ENCODE measurements at places on chromosomes 16 and 17. TPM values are rescaled to one million over a fixed set of nuclear protein-coding genes. Genes with fewer than 3 reads are reported as not detected.
A peak's percentile ranks its signal among the peaks of the same experiment; 100 is the strongest.

DNA sequence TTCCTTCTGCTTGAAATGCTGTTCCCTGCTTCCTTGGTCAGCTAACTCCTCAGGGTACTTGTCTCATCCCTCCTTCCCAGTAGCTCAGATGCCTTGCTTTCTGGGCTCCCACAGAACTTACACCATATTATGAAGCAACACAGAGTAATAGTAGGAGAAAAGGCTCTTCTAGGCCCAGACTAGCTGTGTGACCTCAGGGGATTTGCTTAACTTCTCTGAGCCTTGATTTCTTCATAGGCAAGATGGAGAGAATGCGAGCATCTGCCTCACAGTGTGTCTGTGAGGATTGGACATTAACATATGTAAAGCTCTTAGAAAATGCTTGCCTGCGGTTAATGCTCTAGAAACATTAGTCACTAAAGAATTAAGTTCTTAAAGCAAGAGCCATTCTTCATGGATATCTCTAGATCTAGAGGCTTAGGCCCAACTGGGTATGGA lies 22.3 kb upstream of the PECAM1 start:
- H3K4me1 ChIP-seq: peaks cover 43% of the 10 kb centered on the region
- peak overlapping the region; percentile 100 for H3K27ac ChIP-seq
- H3K4me3 ChIP-seq: peak overlapping the region; percentile 79
- H3K27me3 ChIP-seq: peaks cover 3% of the 10 kb centered on the region
- DNase-seq: no peak

DNA sequence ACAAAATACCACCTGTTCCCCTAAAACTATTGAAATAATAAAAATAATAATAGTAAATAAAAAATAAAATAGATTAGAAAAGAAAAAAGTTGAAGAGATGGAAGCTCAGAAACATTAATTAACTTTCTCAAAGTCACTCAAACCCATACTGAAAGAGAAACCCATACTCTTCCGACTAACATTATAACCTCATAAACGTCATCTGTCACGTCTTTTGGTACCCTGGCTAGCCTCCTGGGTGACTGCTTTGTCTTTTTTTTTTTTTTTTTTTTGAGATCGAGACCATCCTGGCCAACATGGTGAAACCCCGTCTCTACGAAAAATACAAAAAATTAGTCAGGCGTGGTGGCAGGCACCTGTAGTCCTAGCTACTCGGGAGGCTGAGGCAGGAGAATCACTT lies 7.6 kb downstream of the SLFN12L start:
- no peak for DNase-seq
- no peaks in the 10 kb centered on the region for H3K36me3 ChIP-seq
- H3K27ac ChIP-seq: no peak overlapping the region
- no peak overlapping the region for H3K4me3 ChIP-seq
- no peaks in the 10 kb centered on the region for H3K4me1 ChIP-seq

DNA sequence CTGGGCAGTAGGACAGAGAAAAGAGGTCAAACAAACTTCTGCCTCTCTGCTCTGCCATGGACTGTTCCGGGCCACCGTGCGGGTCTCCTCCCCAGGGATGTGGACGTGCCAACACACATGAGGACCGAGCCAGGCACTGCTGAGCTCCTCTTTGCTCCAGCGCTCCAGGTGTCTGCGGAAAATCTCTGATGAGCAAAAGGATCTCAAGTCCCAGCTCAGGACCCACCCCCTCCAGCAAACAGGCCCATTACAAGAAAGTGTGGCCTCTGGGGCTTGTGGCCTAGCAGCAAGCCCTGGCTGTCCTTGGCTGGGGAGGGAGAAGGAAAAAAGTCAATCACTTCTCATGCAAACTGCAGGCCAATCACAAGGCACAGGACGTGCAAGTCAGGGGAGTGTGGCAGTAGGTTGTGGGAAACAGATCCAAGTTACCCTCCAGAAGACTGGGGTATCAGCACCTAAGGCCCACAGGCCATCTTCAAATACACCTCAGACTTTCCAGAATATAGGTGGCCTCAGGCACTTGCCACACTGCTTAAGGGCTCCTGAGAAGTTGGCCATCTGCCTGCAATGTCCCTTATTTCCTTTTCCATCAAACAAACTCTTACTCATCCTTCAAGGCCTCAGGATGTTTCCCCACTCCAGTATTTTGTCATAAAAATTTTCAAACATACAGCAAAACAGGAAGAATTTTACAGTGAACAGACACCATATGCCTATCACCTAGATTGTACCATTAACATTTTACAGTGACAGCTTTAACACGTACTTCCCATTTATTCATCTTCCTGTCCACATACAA lies 36.0 kb upstream of the SREBF1 start:
- H3K4me1 ChIP-seq: peaks cover 47% of the 10 kb centered on the region
- DNase-seq: no peak
- peaks cover 25% of the 10 kb centered on the region for H3K36me3 ChIP-seq
- H3K4me3 ChIP-seq: no peak overlapping the region

DNA sequence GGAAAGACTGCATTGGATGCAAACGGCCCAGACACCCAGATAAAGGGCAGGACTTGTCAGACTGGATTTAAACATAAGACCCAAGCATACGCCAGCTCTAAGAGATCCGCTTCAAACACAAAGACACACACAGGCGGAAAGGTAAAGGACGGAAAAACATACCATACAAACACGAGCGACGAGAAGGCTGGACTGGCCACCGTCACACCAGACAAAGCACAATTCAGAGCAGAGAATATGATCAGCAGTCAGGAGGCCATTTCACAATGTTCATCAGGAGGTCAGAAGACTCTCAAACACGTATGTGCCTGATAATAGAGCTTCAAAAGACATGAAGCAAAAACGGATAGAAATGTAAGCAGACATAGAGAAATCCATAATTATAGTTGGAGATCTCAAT lies 84.9 kb upstream of the GNG13 start:
- no peaks in the 10 kb centered on the region for H3K4me1 ChIP-seq
- H3K27me3 ChIP-seq: peaks cover 9% of the 10 kb centered on the region
- no peak overlapping the region for H3K4me3 ChIP-seq
- H3K27ac ChIP-seq: no peak overlapping the region
- no peaks in the 10 kb centered on the region for H3K36me3 ChIP-seq

GRCh38 chr17:37476431-37477120 lies 13.1 kb upstream of the DUSP14 start:
- peaks cover 25% of the 10 kb centered on the region for H3K36me3 ChIP-seq
- H3K27ac ChIP-seq: peak overlapping the region; percentile 57
- no peak for DNase-seq
- H3K4me1 ChIP-seq: peaks cover 12% of the 10 kb centered on the region
- H3K27me3 ChIP-seq: no peaks in the 10 kb centered on the region

DNA sequence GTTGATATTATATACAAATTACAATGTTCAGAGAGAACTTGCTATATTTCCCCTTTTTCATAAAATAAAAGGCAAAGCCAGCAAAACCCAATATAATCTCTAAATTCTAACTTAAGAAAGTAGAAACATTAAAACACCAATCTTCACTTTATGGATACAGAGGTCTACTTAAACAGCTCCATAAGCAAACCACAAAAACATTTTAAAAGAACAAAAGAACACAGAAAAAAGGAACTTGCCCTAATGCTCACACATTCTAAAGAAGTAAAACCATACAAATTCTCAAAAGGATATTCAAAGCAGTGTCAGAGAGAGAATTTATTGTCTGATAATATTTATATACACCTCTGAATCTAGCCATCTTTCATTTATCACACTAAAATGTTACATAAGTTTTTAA lies 606 bp downstream of the ABCA10 start:
- H3K4me1 ChIP-seq: peaks cover 12% of the 10 kb centered on the region
- H3K27ac ChIP-seq: no peak overlapping the region
- H3K27me3 ChIP-seq: no peaks in the 10 kb centered on the region
- DNase-seq: no peak

GRCh38 chr17:31859487-31860008 lies 504 bp upstream of the COPRS start:
- peaks cover 10% of the 10 kb centered on the region for H3K4me1 ChIP-seq
- no peak overlapping the region for H3K27ac ChIP-seq
- peak overlapping the region; percentile 73 for H3K4me3 ChIP-seq
- peaks cover 9% of the 10 kb centered on the region for H3K36me3 ChIP-seq
- peaks cover 5% of the 10 kb centered on the region for H3K27me3 ChIP-seq
- DNase-seq: no peak

GRCh38 chr17:77869665-77870132 lies 88.8 kb upstream of the TNRC6C start:
- DNase-seq: no peak
- H3K4me3 ChIP-seq: no peak overlapping the region
- H3K36me3 ChIP-seq: no peaks in the 10 kb centered on the region
- H3K27me3 ChIP-seq: peaks cover 6% of the 10 kb centered on the region
- H3K27ac ChIP-seq: no peak overlapping the region

- H3K27me3 ChIP-seq: no peaks in the 10 kb centered on the region
- H3K36me3 ChIP-seq: no peaks in the 10 kb centered on the region
- no peak overlapping the region for H3K4me3 ChIP-seq
- H3K27ac ChIP-seq: no peak overlapping the region
- no peak for DNase-seq
- no peaks in the 10 kb centered on the region for H3K4me1 ChIP-seq
These were observed 113.5 kb downstream of the NPIPB5 start for GRCh38 chr16:22624038-22624799.

- H3K27ac ChIP-seq: no peak overlapping the region
- peaks cover 19% of the 10 kb centered on the region for H3K4me1 ChIP-seq
- H3K27me3 ChIP-seq: peaks cover 8% of the 10 kb centered on the region
- no peak for DNase-seq
- H3K36me3 ChIP-seq: peaks cover 5% of the 10 kb centered on the region
These were observed 2.0 kb upstream of the ARRB2 start for GRCh38 chr17:4708436-4708835.

DNA sequence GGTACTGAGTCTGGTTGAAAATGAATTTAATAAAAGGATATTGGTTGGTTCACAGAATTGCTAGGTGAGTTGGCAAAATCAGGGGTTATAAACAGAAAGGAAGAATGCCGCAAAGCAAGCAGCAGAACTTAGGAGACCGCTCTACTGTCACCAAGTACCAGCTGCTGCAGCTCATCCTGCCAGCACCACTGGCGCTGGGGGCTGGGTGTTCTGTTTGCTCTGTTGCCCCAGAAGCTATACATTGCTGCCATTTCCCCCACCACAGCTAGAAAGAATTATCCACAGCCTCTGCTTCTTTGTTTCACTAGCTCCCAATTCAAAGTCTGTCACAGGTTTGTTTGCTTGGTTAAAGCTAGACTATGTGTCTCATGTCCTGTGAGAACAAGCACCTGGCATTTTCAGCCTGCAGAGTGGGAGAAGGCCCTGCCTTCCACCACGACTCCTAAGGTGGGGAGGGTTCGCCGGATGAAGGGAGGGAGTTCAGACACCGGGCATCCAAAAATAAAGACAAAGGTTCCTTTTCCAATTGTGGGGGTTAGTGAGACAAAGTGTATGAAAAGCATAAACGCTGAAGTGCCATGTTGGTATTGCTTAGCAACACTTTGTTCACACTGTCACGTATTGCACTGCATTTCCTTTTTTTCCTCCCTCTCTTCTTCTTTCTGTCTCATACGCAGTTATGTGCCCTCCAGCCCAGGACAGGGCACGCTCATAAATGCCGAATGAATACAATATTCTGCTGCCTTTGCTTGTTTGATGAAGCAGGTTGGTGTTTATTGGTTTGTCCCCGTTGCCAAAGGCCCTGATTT lies 9.6 kb upstream of the CPD start:
- H3K4me3 ChIP-seq: no peak overlapping the region
- H3K27me3 ChIP-seq: peaks cover 4% of the 10 kb centered on the region
- H3K36me3 ChIP-seq: no peaks in the 10 kb centered on the region
- H3K27ac ChIP-seq: peak overlapping the region; percentile 50
- DNase-seq: no peak

DNA sequence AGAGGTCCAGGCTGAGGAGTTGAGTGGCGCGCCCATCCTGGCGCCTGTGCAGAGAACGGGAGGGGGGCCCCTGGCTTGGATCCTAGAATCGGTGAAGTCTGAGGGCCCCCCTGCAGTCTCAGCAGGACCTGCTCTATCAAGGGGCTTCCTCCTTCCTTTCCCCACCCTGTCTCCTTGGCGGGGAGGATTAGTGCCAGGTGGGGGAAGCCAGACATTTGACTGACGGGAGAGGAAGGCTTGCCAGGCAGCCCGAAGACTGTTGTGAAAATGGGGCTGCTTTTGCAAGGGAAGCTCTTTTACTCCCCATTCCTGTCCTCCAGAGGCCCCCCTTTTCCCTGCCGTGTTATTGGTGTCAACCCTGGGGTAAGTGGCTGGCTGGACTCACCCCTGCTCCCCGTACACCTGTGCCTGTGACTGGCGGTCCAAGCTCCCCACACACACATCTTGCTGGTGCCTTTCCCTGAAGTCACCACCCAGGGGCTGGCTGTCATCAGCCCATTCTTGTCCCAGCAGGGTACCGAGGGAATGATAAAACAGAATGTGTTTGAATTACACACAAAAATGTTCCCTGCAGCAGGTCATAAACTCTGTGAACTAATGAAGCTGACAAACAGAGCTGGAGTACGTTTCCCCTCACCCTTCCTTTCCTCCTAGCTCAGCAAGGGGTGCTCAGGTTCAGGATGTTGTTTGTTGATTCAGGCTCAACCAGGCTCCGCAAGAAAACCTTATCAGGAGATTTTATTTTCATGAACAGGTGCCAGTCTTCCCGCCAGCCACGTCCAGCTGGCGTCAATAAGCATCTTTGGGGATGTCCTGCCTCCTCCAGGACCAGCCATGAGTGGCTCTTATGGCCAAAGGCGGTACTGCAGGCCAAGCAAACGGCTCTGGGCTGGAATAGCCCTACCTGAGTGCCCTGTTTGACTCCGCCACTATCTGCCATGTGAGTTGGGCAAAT lies 4.4 kb upstream of the ARMC7 start:
- peak; percentile 83 for DNase-seq
- peaks cover 7% of the 10 kb centered on the region for H3K27me3 ChIP-seq
- peak overlapping the region; percentile 79 for H3K4me3 ChIP-seq
- peaks cover 52% of the 10 kb centered on the region for H3K4me1 ChIP-seq
- H3K27ac ChIP-seq: peak overlapping the region; percentile 97

DNA sequence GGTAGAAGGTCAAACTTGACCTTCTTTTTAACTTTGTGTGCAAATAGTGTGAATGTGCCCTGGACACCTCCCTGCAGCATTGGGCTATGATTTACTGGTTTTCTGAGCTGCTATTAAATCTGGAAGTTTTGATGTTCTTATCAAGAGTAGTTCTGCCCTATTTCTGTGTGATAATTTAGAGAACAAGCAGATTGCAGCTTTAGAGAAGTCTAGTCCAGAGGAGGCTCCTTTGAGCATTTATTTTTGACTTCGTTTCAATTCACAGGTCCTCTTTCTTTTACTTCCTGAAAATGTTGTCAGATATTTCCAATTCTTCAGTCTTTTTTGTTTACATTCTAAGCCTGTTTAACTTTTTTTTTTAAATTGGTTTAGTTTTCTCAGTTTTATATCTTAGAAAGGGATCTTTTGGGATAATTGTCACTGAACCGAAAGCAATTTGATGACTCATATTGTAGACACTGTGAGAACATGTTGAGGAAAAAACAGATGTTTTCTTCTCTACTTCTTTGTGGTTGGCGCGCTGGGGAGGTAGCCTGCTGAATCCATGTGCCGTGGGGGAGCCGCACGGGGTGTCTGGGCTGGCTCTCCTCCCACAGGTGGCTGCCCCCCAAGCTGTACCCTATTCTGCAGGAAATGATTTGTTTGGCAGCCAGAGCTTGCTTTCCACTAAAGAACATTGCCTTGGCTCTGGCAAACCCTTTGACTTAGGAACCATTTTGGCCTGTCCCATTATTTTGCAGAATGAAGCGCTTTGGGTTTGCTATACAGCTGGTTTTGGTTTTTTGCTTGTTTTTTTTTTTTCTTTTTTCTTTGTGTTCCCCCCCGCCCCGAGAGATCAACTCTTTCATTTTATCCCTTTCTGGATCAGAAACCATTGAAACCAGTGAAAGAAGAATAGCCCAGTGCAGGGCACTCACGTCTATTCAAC lies 53.4 kb downstream of the MFSD11 start:
- H3K4me1 ChIP-seq: no peaks in the 10 kb centered on the region
- no peaks in the 10 kb centered on the region for H3K36me3 ChIP-seq
- no peak overlapping the region for H3K4me3 ChIP-seq
- no peak for DNase-seq
- H3K27me3 ChIP-seq: no peaks in the 10 kb centered on the region

Gene KRTAP1-5
- total RNA-seq: not detected

Gene TMEM92
- 28.1 TPM for total RNA-seq

Gene OTOA
- total RNA-seq: not detected

Gene IRX3
- total RNA-seq: 30.5 TPM

Gene TLCD1
- total RNA-seq: 2.4 TPM
